ENCODE measurements at places on chromosomes 6 and 20.

DNA sequence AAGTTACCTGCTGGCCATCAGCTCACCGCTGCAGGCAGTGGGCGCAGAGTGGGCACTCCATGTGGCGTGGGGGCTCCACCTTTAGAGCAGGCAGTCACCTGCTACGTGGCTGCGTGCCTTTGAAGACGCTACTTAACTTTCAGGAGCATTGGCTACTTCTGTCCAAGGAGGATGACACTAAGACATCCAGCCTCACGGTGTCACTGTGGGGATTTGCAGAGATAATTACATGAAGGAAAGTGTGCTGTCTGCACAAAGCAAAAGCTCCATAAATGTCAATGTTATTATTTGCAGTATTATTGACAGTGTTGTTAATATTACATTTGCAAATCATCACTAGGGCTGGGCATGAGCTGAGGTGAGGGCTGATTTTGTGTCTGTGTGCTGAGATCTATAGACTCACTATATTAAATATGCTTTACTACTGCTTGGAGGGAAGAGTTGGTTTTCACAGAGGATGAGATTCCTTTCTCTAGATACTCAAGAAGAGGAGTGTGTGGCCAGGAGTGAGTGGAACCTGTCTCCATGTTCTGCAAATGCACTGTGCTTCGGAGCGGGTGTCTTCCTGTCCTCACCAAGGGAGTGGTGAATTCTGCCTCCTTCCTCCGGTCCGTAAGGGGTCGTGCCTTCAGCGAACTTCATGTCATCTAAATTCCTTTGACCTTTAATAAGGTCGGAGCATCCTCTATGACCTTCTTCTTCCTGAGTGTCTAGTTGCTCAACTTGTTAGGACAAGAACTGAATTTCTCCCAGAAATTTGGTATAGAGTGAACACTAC lies 165.8 kb upstream of the SYNDIG1 start:
- no peak for DNase-seq

DNA sequence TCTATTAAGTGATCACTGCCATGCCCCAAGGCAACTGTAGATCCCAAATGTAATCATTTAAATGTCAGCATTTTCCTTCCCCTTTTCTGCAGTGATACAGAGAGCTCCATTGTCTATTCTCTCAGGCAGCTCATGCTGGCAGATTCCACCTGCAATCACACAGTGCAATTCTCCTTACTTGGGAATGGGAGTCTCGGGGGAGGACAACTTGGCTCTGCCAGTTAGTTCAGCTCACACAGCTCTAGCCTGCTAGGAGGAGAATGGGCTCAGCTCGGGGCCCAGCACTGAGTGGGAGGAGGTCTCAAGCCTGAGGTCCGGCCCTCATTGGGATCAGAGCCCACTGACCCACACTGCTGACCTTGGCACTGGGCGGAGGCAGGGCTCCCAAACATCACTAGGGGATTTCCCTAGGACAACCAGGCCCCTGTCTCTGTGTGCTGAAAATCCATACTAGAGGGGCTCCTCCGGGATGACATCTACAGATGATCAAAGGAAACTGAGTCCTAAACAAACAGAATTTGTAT lies 109.2 kb upstream of the ASF1A start:
- no peak for DNase-seq

- DNase-seq = no peak
Observed at GRCh38 chr6:45990162-45990561, 25.5 kb downstream of the CLIC5 start.

DNA sequence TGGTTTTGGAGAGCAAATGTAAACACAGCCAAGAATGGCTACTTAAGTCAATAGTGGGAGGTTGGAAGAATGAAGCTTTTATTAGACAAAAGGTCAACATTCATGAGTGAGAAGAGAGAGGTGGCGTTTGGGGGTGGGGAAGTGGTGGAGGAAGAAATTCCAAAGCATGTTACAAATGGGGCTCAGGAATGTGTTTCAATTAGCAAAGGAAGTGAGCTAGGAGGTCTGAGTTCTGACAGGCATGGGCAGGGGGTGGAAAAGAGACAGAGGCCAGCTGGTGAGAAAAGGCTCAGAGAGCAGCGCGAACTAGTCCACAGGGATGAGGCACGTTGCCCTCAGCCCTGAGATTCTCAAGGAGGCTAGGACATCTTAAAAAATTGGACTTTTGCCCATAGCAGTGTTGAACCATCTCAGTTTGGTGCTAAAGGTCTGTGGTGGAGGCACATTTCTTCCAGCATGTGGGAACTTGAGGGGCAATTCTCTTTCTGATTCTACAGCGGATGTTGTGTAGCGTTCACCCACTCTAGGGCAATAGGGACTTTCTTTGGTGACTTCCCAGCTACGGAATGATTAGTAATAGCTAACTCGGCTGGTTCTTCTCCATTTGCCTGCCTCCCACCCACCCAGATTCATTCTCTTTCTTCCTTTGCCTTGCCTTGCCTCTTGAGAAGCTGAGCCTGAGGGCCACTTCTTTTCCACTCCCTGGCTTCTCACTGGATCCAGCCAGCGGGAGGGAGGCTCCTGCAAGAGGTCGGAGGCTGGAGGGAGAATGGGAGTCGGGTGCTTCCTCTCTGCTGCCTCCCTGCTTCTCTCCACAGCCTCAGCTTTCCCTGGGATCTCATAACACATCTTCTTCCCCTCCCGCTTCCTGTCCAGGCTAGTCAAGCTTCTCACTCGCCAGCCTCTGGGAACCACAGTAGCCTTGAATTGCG lies 45.1 kb upstream of the NEDD9 start:
- DNase-seq = peak; percentile 12

- DNase-seq = peak; percentile 25
Observed at GRCh38 chr6:45677381-45678284, 299.9 kb upstream of the SUPT3H start.

- DNase-seq = no peak
Observed at GRCh38 chr6:131778169-131778568, 29.7 kb upstream of the ENPP1 start.

DNA sequence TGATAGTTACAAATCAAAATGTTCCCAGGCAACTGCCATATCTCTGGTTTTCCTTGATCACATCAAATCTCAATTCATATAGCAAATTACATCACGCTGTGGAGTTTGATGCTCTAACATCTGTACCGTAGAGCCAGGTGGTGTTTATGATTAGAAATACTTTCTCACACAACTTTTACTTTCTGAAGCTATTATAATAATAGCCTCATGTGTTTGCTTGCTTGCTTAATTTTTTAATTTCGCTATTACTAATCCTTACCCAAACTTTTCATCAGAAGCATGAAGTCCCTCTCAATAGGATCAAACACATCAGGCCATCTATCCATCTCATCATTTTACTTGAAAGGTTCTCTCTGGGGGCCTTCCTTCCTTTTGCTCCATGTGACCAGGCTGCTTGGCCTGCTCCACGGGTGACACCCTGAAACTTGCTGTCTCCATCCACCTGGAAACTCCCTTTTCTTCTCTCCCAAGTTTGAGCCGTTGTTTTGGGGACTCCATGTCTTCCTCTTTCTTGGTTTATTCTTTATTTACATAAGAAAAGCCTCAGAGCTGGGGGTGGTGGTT lies 75.4 kb downstream of the ADAT2 start:
- DNase-seq = no peak

- peak; percentile 51 for DNase-seq
Observed at GRCh38 chr20:32040142-32040953, 11.7 kb upstream of the HCK start.

DNA sequence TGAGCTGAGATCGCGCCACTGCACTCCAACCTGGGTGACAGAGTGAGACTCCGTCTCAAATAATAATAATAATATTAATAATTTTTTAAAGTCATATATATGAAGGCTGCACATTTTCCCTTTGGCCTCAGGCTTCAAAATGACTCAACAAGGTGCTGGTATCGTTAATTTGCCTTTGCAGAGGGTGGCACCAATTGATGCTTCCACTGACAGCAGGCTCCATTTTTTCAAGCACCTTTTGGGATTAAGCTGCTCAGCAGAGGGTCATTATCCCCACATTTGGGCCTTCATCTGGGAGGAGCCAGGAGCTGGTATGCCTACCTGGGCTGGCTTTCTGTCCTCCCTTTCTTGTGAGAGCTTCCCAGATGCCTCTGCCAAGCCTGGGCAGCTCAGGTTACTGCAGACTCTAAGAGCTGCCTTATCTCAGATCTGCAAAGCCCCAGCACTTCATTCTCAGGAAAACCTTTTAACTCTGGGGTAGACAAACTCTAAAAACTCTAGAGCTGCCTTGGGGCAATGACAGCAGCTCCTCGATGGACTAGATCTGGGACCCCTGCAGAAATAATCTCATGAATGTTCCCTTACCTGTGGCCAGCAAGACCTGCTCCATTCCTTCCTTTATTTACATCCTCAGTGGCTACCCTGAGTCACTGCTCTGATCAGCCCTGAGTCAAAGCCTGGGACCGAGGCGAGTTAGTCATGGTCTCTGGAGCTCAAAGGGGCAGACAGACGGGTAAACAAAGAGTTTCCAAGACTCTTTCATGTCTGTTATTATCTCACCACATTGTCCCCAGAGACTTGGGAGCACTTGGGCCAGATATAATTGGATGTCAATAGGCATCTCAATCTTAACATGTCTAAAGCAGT lies 80.0 kb upstream of the EYA2 start:
- peak; percentile 15 for DNase-seq

- DNase-seq = no peak
Observed at GRCh38 chr20:58436868-58437645, 48.0 kb downstream of the VAPB start.

Data from DMS153 (cell line).